ENCODE measurements at places on chromosomes 3 and 15. TPM values are rescaled to one million over a fixed set of nuclear protein-coding genes. Genes with fewer than 3 reads are reported as not detected.
A peak's percentile ranks its signal among the peaks of the same experiment; 100 is the strongest.

- DNase-seq: no peak
These were observed 9.8 kb downstream of the CTXND1 start for GRCh38 chr15:80242132-80242769.

DNA sequence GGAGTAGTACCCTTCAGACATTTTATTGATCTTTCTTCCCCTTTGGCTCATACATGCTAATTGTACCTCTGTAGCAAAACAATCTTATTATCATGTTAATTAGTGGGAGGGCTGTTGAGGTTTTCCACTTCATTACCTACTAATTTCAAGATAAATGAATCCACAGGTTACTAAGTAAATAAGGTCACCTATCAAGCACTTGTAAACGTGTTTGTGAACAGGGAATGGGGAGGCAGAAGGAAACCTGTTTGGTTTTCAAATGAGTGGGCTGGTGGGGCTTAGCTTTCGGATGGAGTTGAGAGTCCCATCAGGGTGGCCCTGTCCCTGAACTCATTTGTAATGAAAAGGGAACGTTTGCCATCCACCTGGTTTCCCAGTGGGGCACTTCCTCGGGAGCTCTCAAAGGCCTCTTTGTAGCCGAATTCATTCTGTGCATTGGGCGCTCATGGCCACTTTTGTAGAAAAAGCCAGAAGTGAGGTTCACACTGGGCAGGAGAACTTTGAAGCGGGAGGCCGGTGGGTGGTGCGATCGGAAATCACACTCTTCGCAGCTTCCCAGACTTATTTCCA, 419.8 kb upstream of the NR2F2 start:
- no peak for DNase-seq

GRCh38 chr3:178129109-178129508, 407.1 kb upstream of the KCNMB2 start:
- DNase-seq: no peak

GRCh38 chr3:60114191-60114590, 1064.4 kb upstream of the CFAP20DC start:
- no peak for DNase-seq

DNA sequence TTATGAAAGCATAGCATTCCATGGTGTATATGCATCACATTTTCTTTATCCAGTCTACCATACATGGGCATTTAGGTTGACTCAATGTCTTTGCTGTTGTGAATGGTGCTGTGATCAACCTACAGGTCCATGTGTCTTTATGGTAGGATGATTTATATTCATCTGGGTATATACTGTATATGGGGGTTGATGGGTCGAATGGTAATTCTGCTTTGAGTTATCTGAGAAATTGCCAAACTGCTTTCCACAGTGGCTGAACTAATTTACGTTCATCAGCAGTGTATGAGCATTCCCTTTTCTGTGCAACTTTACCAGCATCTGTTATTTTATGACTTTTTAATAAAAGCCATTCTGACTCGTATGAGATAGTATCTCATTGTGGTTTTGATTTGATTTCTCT, 662.4 kb upstream of the BCHE start:
- no peak for DNase-seq

GRCh38 chr3:170603770-170604510, 18.1 kb upstream of the SLC7A14 start:
- DNase-seq: no peak

Gene TMC3
- total RNA-seq: not detected

DNA sequence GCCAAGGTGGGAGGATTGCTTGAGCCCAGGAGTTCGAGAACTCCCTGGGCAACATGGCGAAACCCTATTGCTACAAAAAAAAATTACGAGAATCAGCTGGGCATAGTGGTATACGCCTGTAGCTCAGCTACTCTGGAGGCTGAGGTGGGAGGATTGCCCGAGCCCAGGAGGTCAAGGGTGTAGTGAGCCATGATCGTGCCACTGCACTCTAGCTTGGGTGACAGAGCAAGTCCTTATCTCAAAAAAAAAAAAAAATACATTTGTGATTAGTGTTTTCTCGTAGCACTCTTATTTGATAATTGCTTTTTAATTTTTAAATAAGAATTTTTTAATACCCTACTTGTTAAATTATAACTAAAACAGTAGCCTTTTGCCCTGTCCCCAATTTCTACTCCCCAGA, 18.4 kb downstream of the IREB2 start:
- DNase-seq: no peak

DNA sequence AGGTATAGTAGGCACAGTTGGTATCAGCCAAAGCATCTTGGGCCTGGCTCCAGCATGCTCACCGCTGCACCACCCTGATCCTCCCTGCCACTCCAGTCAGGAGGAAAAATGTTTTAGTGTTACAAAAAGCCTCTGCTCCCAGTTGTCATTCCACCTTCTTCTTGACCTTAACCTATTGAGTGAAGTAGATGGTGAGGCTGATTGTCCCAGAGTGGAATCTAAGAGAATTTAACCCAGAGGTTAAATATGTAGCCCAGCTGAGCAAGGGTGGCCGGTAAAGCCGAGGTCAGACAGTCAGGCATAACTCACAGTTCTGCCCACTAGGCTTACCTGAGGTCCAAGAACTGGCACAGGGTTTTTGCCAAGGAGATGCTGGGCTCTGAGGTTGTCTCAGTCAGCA, 30.7 kb upstream of the TNIK start:
- no peak for DNase-seq

Gene GRM2
- total RNA-seq: 1.2 TPM

- no peak for DNase-seq
These were observed 334.2 kb upstream of the IL12A start for GRCh38 chr3:159654183-159655134.

Gene VPS8
- 13.2 TPM for total RNA-seq

Gene CD200
- 100 TPM for total RNA-seq

Gene SEMA3G
- total RNA-seq: 0.05 TPM

- DNase-seq: no peak
These were observed 71.4 kb downstream of the SCN5A start for GRCh38 chr3:38578081-38578475.

DNA sequence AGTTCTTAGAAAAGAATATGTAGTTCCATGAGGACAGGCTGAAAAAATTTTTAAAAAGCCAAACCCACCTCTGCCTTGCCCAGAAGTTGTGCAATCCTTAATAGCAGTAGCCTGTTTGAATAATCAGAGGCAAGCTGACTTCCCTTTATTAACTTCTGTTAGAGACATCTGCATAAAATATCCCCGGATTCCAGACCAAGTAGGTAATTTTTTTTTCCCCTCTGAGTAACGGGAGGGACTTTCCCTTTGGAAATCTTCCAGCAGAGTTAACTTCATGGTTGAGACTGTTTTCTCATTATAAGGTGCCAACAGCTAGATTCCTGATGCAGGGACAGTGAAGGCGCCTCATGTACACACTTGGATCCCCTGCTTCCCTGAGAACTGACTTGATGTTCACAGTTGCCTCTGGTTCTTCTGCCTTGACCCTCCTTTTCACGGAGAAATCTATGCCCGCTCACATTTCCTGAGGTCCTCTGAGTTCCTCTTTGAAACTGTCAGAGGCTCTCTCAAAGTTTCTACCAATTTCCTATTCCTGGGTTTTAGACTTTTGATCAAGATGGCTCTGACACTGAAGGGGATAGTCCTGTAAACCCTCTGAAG, 227.6 kb upstream of the BHLHE40 start:
- no peak for DNase-seq

- no peak for DNase-seq
These were observed 52.6 kb upstream of the RASA2 start for GRCh38 chr3:141434255-141434654.

- DNase-seq: no peak
These were observed 136.7 kb downstream of the SMAD6 start for GRCh38 chr15:66838671-66839239.

DNA sequence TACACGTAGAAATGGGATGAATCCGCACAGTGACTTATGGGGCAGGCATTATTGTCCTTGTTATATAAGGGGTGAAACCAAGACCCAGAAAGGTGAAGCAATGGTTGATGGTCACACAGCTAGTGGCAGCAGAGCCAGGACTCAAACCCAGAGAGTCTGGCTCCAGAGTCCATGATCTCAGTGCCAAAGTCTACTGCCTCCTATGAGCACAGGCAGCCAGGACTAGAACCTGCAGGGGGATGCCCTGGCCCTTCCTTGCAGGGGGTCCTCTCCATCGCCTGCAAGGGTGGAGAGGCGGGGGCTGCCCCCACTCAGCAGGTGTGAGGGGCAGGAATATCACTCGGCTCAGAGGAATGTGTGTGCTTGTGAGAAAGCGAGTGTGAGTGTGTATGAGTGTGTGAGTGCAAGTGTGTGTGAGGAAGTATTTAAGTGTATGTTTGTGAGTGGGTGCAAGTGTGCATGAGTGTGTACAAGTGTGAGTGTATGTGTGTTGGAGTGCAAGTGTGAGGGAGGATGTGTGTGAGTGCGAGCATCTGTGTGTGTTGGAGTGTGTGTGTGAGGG, 44.7 kb downstream of the UMPS start:
- no peak for DNase-seq

GRCh38 chr15:56868170-56868569, 50.3 kb upstream of the TCF12 start:
- no peak for DNase-seq

GRCh38 chr3:101942356-101942755, 93.0 kb downstream of the NFKBIZ start:
- DNase-seq: no peak

GRCh38 chr3:75395580-75396315, 268.4 kb upstream of the FRG2C start:
- DNase-seq: no peak

GRCh38 chr3:120214176-120214575, 70.8 kb downstream of the GPR156 start:
- DNase-seq: no peak

- DNase-seq: no peak
These were observed 13.0 kb downstream of the NIPA2 start for GRCh38 chr15:22851513-22851912.

- DNase-seq: no peak
These were observed 39.3 kb upstream of the UACA start for GRCh38 chr15:70802629-70803028.

DNA sequence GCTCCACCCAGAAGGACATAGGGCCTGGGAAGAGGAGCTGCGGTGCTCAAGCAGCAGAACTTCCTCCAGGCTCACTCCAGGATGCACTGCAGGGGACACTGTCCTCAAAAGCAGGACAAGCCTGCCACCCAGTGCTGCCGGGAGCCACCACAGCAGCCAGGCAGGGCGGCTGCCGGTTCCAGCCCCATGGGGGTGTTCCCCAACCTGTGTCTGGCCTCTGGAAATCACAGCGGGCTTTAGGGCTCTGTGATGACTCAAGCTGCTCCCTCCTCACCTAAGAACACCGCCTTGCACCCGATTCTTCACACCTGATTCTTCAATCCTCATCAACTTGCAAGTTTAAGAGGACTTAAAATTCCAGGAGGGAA, 71.9 kb upstream of the SLC6A11 start:
- no peak for DNase-seq

GRCh38 chr15:49731187-49732099, 110.6 kb downstream of the DTWD1 start:
- no peak for DNase-seq

GRCh38 chr3:189903562-189904250, 217.0 kb downstream of the P3H2 start:
- DNase-seq: no peak

GRCh38 chr3:101200461-101200860, 119.9 kb downstream of the IMPG2 start:
- no peak for DNase-seq

DNA sequence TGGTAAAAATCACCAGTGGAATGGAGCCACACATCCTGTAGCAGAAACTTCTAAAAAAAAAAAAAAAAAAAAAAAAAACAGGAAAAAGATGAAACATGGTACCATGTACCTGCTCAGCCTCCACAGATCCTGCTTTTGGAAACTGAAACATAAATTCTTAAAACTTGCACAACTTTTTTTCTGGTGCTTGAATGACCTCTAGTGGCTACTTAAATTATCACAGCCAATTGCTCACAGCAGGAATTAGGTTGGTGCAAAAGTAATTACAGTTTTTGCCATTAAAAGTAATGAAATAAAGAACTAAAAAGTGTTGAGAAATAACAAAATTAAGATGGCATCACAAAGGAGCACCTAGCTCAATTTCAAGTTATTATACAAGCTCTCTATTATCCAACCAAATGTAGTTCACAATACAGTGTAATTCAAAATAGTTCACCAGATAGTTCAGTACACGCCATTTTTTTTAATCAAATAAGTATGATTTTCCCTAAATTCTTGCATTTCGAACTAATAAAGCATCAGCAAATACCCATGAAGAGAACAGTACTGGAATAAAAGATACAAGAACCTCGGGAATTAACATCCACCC, 80.6 kb downstream of the ULK4 start:
- no peak for DNase-seq

- DNase-seq: no peak
These were observed 4.0 kb upstream of the DAG1 start for GRCh38 chr3:49466085-49466484.

GRCh38 chr3:138781012-138781470, 53.7 kb downstream of the PIK3CB start:
- peak; percentile 12 for DNase-seq

DNA sequence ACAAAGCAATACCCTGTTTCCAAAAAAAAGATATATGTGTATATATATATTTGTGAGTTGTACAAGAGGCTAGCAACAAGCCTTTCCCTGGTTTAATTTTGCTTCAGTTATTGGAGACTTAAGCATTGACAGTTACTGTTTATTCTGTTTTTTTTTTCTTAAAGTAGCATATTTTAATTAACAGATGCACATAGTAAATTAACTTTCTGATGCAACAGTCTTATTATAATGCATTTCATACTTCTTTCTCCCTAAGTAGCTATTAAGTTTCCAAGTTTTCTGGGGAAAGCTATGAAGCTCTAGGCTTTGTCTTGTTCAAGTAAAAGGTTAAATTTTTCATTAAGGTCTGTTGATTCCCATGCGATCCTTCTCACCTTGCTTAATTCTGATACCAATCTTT, 17.9 kb downstream of the PRKCI start:
- DNase-seq: no peak

Gene IL20RB
- total RNA-seq: 1.5 TPM

DNA sequence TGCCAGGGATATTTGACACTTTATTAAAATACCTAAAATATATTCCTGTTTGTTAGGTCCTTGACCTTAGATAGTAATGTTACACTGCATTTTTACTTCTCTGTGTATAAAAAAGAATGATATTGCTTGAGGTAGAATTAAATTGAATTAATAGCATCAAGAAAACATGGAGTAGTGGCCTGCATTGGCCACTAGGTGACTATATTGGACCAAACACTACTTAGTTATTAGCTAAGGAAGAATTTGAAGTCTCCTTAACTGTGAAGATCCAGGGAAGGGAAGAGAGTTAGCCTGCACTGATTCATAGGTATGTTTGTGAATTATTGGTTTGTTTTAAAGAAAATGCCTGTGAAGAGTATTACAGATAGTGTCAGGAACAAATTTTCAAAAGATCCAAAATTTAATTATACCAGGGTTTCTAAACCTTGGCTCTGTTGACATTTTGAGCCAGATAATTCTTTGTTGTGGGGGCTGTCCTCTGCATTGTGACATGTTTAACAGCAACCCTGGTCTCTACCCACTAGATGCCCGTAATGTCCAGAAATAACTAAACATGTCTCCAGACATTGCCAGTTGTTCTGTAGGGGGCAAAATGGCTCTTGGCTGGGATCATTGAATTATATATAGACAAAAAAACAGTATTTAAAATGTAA, 103.6 kb upstream of the THSD4 start:
- no peak for DNase-seq

All from activated T-cell treated with anti-CD3 and anti-CD28 coated beads, Interleukin-2, amount 50 U/mL, for 4 hours (primary cell).